Right renal cortex interstitium (tissue), 3 donors: ENCODE measurements at places on chromosomes 1 and 21. TPM values are rescaled to one million over a fixed set of nuclear protein-coding genes. Genes with fewer than 3 reads are reported as not detected.

DNA sequence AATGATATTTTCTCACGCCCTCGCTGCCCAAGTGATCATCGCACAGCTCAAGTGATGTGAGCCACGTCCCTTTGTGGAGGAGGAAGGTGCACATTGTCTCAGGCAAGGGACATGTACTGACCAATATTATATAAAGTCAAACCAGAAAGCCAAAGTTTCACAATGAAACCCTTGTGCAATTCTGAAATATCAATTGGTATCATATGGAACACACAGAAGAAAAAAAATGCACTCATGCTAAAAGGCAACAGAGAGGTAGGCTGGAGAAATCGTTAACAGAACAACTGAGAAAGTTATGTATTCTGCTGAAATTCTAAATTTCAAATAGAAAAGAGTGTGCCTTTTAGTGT lies 1.9 kb downstream of the JAM2 start:
- DNase-seq: no peak

DNA sequence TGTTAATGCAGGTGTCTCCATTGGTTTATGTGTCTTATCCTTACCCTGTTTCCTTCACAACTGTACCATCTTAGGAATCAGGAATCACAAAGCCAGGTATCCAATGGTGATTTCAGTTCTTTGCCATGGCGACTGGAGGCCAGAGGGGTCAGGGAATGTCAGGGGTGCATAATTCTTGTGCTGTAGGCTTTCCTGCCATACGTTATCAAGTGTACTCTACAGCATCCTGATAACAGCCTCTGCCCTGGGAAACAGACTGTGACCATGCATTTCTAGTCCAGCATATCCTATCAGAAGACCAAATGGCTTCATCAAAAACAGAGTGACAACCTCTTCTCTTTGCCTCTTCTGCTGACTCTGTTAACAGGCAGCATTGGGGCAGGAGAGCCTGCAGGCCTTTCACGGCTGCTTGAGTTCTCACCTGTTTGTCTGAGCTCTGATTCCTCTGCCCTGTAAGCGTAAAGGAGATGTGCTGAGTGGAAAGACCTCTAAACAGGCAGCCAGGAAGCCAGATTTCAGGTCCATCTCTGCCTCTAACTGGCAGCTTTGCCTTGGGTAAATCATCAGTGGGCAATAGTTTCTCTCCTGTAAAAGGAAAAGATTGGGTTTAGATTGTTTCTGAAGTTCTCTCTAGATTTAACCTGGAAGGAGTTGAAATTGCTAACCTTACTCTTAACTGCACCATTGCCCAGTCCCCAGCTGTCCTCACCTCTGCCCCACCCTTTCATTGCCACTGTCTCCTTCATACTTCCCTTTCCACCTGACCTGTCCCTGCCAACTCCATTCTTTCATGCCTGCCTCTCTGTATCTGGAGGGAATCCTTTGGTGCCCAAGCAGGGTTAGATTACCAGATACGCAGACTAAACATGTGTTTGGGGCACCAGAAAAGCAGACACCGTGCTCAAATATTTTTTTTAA lies 80.2 kb downstream of the LRRC8D start:
- no peak for DNase-seq

DNA sequence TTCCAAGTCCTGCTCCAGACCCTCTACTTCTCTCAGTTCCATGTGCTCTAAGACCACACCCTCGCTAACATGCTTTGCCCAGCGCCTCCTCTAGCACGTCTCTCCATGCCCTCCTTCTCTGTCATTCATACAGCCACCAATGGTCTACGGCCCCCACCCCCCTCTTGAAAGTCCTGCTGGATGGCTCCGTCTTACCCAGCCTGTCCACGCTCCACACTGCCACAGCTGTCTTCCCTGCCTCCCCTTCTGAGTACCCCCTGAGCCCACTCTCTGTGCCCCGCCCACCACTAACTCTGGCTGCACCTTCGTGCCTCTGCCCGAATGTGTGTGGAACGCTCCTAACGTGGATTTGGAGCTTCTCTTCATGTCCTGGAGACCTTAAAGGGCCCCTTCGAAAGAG lies 244.6 kb downstream of the TRABD2B start:
- no peak for DNase-seq

GRCh38 chr1:24966121-24966723 lies 36.1 kb upstream of the RUNX3 start:
- DNase-seq: no peak

GRCh38 chr1:151416231-151416630 lies 16.9 kb downstream of the PSMB4 start:
- no peak for DNase-seq

AGT gene
- 38.1 TPM for polyA plus RNA-seq
